ENCODE measurements at places on chromosomes 2 and 18. TPM values are rescaled to one million over a fixed set of nuclear protein-coding genes. Genes with fewer than 3 reads are reported as not detected.

The DLX2 gene
- 0.79 TPM for total RNA-seq

The OBSL1 gene
- total RNA-seq: 57.6 TPM

The RAPGEF4 gene
- 0.98 TPM for total RNA-seq

The NT5DC4 gene
- 4.0 TPM for total RNA-seq

The GNAL gene
- 24.5 TPM for total RNA-seq

The GEN1 gene
- 33.3 TPM for total RNA-seq

DNA sequence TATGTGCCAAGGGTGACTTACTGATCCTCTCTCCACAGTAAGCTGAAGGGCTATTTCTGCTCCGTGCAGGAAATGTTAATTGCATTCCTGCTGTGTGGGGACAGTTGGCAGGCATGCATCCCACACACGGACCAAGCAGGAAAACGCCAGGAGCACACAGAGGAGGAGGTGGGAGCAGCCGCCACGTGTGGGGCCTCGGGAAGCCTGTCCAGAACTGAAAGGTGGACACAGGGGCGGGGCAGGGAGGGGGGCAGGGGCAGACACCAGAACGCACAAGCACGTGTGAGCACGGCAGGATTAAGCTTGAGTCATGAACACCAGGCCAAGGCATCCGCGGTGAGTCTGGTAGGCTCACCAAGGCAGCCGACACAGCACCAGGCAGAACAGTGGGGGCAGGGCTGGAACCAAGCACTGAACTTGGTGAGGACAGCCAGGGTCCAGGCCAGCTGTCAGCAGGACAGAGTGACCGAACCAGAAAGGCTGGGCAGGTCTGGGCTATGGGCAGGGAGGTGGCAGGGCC lies 177.1 kb downstream of the EIPR1 start:
- no peak for DNase-seq

- DNase-seq: no peak
Observed at GRCh38 chr18:80161781-80162417, 52.8 kb downstream of the ADNP2 start.

GRCh38 chr18:4844320-4844719 lies 352.7 kb downstream of the AKAIN1 start:
- no peak for DNase-seq

GRCh38 chr2:170086117-170086688 lies 91.7 kb upstream of the MYO3B start:
- DNase-seq: no peak

DNA sequence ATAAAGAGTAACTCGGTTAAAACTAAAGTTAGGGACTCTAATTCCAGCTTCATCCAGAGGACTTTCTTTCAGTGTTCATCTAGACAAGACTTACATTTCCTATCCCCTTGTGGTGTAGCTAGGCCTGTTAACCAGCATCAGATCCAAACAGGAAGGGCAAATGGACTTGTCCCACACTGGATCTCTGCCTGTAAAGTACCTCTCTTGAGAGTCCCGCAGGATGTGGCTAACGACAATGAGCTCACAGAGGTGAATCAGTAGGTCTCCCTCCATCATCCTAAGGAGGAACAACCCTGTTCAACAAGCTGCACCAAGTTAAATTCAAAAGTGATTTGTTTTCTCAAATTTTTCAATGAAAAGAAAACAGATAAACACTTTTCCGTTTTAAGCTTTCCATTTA lies 412.3 kb upstream of the RGPD4 start:
- DNase-seq: no peak

DNA sequence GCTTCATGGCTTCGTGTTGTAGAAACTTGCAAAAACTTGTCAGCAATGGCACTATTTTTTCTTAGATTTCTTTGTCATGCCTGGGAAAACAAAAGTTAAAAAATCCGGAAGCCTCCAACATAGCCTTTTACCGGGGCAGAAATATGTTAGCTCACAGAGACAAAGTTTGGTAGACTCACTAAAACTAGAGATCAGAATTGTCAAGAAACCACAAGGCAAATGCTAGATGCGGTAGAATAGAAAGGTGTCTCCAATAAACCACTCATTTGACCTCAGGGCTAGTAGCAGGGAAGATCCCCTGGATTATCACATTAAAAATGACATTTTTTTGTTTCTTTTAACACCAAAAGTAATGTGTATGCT lies 405 bp downstream of the CASP10 start:
- DNase-seq: no peak

DNA sequence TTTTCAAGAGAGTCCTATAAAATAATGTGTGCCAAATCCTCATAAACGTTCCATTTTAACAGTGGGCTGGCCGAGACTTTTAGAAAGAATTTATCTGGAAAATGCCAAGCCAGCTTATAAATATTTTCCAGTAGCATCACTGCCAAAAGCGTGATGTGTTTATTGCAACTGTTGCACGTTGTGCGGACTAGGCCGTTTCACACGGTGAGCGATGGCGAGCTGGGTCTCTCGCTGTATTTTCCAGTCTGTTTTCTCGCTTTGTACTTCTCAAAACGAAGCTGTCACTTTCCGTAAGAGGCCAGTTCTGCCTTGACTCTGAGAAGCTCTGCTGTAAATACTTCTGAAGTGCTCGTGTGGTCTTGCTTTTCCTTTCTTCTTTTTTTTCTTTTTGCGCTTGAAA lies 65.0 kb upstream of the ZNF236 start:
- no peak for DNase-seq

- DNase-seq: peak; percentile 25
Observed at GRCh38 chr18:63025251-63026090, 294.1 kb downstream of the BCL2 start.

DNA sequence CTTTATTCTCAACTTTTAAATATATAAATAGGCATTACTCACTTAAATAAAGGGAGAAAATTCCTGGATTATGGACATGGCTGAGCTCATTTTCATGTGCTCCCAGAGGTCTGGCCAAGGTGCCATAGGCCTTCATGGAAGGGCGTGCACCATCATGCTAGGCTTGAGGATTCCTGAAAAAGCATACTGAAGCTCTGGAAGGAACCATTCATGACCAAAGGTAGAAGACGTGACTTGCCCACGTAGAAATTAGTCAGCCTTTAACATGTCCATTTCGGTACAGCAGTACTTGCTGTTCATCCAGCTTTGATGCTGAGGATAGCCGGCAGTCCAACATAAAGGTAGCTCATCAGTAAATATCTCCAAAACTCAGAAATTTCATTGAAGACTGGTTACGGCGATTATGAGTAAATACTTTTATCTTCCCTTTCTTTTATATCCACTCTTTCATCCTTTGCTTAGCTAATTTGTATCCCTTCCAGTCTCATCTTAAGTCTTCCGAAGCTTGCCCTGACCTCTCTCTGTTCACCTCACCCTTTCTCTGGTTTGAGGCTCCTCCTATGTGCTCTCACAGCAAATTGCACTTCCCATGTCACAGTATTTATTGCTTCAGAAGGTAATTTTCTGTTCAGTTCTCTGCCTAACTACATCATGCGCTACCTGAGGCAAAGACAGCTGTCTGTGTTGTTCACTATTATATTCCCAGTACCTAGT lies 32.3 kb upstream of the ASNSD1 start:
- peak; percentile 35 for DNase-seq

- DNase-seq: no peak
Observed at GRCh38 chr18:22691946-22692710, 241.0 kb upstream of the RBBP8 start.

DNA sequence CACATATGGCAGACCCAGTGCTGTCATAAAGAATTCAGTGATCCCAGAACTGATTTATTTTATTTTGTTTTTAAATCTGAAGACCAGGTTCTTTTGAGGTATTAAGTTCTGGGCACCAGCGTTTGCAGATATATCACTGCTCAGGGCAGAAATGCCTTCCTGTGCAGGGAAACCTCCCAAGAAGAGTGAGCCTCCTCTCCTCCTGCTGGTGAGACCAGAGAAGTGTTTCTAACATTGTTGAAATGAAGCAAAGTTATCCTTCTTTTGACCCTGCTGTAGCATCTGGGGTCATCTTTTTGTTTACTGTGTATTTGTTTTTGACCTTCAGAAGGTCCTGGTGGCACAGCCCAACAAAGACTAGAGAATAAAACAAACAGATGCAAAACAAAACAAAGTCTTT lies 94.0 kb downstream of the AQP4 start:
- DNase-seq: no peak

- DNase-seq: no peak
Observed at GRCh38 chr18:79931475-79931874, 20.0 kb downstream of the SLC66A2 start.

DNA sequence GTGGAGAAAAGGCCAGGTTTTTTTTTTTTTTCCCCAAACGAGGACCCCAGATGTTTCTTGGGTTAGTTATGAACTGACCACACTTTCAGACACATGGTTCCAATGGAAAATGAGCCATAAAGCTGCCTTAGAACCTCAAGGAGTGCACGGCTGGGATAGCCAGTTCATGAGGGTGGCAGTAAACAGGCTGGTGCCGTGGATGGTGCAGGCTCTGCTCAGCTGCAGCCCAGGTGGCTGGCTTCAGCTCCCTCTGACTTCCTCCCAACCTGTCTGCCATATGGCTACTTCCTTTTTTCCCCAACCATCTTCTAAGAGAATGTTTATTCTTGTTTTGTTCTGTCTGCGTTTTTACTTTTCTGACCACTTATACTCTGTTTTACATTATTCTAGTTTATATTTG lies 109.8 kb upstream of the LMAN1 start:
- DNase-seq: no peak

Data from Caco-2 (cell line).